ENCODE measurements at places on chromosomes 2 and 18.

DNA sequence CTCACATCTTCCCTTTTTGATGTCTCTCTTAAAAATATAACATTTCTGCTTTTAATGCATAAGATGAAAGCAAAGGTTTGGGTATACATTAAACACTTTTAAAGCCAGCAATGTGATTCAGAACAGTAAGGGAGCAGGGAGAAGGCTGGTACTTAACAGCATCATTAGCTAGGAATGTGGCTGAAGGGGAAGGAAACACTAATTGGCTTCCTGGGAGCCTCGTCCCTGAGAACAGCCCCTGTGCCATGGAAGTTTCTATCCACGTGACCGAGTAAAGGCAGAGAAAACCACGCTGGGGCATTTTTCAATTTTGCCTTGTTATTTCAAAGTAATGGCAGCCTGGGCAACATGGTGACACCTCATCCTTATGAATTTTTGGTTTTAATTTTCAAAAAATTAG is 109.2 kb upstream of the GPC1 start:
- H3K27me3 ChIP-seq = no peaks in the 10 kb centered on the region
- H3K4me3 ChIP-seq = no peak overlapping the region
- no peaks in the 10 kb centered on the region for H3K36me3 ChIP-seq
- no peak for DNase-seq
- H3K27ac ChIP-seq = no peak overlapping the region

- no peaks in the 10 kb centered on the region for H3K36me3 ChIP-seq
- no peak for DNase-seq
- no peak overlapping the region for H3K27ac ChIP-seq
- H3K4me3 ChIP-seq = no peak overlapping the region
These were observed 262.5 kb downstream of the CDH20 start for GRCh38 chr18:61595615-61596251.

DNA sequence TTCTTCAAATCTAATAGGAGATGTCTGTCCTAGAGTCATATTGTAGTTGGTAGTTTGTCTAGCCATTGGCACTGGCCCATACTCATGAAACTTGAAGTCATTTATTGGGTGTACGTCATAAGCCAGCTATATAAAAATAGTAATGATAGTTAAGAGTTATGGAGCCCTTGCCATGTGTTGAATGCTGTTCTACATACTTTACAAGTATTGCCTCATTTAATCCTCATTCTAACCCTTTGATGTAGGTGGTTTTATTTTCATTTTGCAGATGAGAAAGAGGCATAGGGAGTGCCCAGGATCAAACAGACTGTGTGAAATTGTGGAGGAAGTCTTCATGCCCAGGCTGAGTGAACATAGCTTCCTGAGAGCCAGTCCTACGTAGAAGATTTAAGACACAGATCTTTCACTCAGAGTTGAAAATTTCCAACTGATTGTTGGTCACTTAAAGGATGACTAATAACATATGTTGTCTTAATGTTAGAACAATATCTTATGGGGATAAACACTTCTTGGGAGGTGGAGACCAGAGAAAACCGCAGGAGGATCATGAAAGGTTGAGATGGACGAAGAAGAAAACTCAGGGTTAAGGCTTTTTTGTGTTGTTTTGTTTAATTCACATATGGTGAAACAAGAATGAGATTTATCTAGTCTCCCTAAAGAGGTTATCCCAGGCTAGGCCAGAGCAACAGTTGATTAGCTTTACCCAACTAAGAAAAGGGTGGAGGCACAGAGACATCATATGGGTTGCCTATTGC is 156.0 kb downstream of the CERS6 start:
- no peak for DNase-seq
- H3K4me3 ChIP-seq = no peak overlapping the region
- no peaks in the 10 kb centered on the region for H3K27me3 ChIP-seq
- H3K4me1 ChIP-seq = peaks cover 9% of the 10 kb centered on the region
- no peaks in the 10 kb centered on the region for H3K36me3 ChIP-seq

DNA sequence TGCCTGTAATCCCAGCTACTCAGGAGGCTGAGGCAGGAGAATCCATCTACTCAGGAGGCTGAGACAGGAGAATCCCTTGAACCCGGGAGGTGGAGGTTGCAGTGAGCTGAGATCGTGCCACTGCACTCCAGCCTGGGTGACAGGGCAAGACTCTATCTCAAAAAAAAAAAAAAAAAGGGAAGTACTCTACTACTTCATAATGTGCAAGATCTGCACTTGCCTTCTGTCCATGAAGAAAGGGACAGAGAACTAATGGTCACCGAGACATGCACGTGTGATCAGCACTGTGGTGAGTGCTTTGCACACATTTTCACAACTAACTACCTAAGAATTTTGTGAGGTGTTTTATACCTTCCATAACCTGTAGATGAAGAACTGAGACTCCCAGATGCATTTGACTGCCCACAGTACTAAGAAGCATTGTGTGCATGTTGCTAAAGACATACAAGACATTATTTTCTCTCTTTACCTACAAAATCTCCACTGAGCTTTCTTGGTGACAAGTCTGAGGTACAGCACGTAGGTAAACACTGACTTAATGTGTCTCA is 784.8 kb upstream of the ID2 start:
- H3K27ac ChIP-seq = no peak overlapping the region
- H3K4me3 ChIP-seq = no peak overlapping the region
- no peak for DNase-seq

- no peak overlapping the region for H3K27ac ChIP-seq
- H3K27me3 ChIP-seq = peaks cover 27% of the 10 kb centered on the region
- no peak for DNase-seq
- no peaks in the 10 kb centered on the region for H3K4me1 ChIP-seq
- H3K36me3 ChIP-seq = no peaks in the 10 kb centered on the region
These were observed 14.0 kb upstream of the NTSR2 start for GRCh38 chr2:11683966-11684365.

- no peak for DNase-seq
- H3K4me3 ChIP-seq = no peak overlapping the region
- H3K4me1 ChIP-seq = no peaks in the 10 kb centered on the region
- H3K36me3 ChIP-seq = no peaks in the 10 kb centered on the region
- H3K27ac ChIP-seq = no peak overlapping the region
These were observed 29.0 kb downstream of the FMNL2 start for GRCh38 chr2:152363936-152364335.

DNA sequence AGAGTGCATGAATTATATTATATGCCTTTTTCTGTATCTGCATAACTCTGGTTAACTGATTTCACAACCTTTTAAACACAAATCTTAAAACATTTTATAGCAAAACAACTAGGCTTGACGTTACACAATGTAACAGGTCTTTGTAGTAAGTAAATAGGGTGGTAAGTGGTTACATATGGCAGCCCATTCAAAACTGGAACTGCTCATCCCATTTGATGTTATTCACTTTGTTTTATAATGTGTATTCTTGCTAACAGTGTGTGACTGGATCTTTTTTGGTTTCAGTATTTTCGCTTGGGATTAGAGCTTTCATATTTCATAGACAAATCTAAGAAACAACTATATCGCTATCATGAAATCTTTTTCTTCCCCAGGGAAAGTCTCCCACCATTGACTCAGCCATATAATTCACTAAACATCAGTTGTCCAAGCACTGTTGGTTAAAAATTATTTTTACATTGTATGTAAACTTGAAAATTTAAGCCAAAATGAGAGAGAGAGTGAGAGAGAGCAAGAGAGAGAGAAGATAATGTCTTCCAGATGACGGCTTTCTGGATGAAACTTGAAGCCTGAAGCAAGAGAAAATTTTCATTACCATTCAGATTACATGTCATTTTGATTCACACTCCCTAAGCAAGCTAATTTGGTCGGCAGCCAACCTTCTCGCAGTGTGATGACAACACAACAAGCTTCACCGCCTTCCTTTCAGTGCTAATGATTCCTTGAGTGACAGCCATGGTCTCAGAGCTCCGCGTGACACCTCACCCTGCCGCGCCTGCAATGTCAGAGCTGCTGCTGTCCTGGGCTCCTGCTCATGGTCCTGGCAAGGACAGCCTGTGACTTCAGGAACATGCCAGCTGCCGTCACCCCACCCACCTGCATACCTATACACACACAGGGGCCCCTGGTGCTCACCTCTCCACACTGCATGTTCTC is 946.9 kb upstream of the SOX11 start:
- H3K4me3 ChIP-seq = no peak overlapping the region
- no peaks in the 10 kb centered on the region for H3K36me3 ChIP-seq
- no peaks in the 10 kb centered on the region for H3K4me1 ChIP-seq
- H3K27ac ChIP-seq = no peak overlapping the region
- DNase-seq = no peak
- H3K27me3 ChIP-seq = no peaks in the 10 kb centered on the region

GRCh38 chr18:9643549-9643948 is 29.2 kb upstream of the PPP4R1 start:
- no peaks in the 10 kb centered on the region for H3K36me3 ChIP-seq
- H3K4me3 ChIP-seq = no peak overlapping the region
- no peak overlapping the region for H3K27ac ChIP-seq
- H3K27me3 ChIP-seq = no peaks in the 10 kb centered on the region
- DNase-seq = no peak

DNA sequence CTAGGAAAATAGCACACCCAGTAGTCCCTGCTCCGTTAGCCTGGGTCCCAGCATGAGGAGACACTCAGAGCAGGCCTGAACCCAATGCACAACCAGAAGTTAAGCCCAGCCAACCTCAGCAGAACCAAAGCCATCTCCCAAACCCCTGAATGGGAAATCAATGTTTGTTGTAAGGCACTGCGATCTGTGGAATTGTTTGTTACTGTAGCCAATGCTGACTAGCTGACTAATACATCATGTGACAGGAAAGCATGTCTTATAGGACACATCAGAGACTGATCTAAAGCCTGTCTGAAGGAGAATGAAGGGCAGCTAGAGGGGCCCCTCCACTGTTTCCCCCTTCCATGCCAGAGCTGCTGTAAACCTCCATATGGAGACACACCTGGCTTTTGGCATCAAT is 96.4 kb downstream of the MARCHF4 start:
- no peaks in the 10 kb centered on the region for H3K4me1 ChIP-seq
- DNase-seq = no peak
- no peak overlapping the region for H3K27ac ChIP-seq
- H3K4me3 ChIP-seq = no peak overlapping the region

DNA sequence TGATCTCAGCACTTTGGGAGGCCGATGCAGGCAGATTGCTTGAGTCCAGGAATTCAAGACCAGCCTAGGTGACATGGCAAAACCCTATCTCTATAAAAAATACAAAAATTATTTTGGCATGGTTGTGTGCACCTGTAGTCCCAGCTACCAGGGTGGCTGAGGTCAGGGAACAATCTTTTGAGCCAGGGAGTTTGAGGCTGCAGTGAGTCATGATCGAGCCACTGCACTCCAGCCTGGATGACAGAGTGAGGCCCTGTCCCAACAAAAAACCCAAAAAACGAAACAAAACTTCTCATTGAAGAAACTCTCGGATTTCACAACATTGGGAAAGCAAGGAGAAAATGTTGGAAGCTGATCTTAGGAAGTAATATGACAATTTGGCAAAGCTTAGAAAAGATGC is 317.3 kb upstream of the MGAT5 start:
- H3K4me1 ChIP-seq = no peaks in the 10 kb centered on the region
- no peaks in the 10 kb centered on the region for H3K27me3 ChIP-seq
- no peak for DNase-seq
- H3K27ac ChIP-seq = no peak overlapping the region
- H3K36me3 ChIP-seq = no peaks in the 10 kb centered on the region
- no peak overlapping the region for H3K4me3 ChIP-seq

All from transverse colon (tissue), 4 donors.